Activated CD4-positive, CD25-positive, alpha-beta regulatory T cell (primary cell): ENCODE measurements at places on chromosomes 12 and 14.

DNA sequence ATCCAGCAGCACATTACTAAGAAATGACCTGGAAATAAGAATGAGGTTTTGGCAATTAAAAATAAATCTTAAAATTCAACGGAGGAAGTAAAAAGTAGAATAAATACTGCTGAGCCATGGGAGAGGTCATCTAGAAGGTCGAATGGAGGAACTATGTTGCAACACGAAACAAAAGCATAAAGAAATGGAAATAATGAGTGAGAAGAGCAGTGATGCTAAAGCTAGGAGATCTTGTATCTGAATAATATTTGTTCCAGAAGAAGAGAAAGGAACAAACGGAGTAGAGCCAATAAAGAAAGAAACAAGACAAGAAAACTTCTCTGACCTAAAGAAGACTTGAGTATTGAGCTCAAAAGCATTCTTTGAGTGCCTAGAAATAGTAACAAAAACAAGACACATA is 6.6 kb upstream of the KRT7 start:
- DNase-seq = no peak

- no peak for DNase-seq
These were observed 313.5 kb upstream of the RGS6 start for GRCh38 chr14:71618716-71619115.

DNA sequence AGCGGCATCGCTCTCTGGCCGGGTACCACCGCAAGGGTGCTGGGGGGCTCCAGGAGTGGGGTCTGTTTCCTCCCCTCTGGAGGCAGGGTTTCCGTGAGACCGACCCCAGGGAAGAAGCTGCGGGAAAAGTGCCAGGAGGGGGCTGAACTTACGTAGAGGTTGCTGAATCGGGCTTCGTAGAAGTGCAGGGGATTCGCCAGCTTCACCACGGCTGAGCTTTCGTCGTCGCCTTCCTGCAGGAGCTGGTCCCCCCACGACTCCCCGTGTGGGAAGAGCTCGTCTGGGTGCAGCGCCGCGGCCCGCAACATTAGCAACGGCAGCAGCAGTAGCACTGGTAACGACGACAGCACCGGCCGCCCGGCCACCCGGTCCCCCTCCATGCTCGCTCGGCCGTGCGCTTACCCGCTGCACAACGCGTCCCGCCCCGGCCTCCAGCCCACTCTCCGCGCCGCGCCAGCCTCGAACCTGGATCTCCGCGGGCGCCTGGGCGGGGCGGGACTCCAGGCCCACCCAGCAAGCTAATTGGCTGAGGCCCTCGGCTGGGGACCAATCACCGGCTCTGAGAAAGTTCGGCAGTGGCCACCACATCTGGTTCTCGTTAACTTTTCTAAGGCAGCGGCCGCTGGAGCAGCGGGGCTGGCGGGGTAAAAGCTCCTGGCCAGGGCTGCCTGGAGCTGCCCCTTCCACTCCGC is at the start of gene NID2:
Gene NID2, minus strand, starts transcription at position 445 of the 692 bp plus-strand sequence. Its CDS starts 65 bp downstream, at position 380.
- no peak for DNase-seq

GRCh38 chr12:130079279-130079678 is 83.0 kb upstream of the FZD10 start:
- no peak for DNase-seq

- DNase-seq = no peak
These were observed 28.3 kb downstream of the NGB start for GRCh38 chr14:77242752-77243151.

- DNase-seq = no peak
These were observed 16.7 kb downstream of the TMEM19 start for GRCh38 chr12:71702590-71702989.

GRCh38 chr12:56104815-56105608 is 653 bp downstream of the PA2G4 start:
- no peak for DNase-seq

DNA sequence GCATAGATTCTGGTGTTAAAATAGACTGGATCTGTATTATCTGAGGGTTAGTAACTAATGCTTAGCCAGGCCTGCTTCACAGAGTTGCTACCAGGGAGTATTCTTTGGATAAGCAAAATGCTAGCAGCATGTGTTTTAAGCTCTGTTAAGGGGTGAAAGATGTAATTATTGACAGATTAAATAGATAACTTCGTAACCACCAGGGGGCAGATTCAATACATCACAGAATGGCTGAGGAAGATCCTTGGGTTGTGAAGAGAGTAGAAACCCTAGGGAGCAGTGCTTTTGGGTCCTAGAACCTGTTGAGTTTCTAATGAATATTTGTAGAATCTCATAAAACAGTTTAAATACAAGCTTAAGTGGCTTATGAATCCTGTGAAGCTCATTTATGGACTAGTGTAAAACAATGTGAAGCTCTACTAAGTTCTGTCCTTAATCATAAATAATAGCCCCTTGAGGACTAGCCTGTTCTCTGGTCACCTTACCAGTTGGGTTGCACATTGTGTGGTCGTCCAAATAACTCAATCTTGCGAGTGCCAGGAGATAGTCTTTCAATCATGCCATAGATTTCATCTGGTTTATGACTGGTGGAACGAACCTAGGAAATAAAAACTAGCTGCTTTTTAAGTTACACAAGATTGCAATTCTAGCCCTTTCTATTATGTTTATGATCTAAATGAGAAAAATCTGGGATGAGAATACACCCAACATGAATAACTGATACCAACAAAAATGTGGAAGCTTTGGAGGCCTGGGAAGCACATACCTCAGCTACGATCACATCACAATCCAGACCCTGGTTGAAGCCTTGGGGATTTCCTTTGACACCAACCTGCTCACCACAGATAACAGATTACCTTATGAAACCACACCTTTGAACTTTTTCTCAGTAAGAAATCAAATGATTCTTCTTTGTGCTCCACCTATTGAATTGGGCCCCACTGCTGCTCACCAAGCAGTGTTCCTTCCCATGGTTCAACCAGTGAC is 12.3 kb downstream of the METTL3 start:
- no peak for DNase-seq

- no peak for DNase-seq
These were observed 83.4 kb downstream of the GAS2L3 start for GRCh38 chr12:100656856-100657255.

DNA sequence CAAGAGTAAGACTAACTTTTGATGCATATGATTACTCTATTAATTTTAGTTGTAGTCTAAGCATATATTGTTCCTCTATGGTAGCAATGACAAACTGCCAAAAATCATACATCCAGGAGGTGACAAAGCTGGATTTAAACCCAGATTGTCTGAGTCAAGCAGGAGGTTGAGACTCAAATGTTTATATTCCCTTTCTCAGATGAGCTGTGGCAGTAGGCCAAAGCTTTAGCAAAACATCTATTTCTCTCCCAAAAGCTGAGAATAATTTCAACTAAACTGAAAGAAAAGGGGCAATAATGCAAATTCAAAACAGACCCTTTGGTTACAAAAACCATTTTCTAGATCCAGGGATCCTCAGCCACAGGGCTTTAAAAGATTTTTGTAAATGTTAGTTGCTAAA is 173.6 kb downstream of the SEC23A start:
- DNase-seq = no peak

DNA sequence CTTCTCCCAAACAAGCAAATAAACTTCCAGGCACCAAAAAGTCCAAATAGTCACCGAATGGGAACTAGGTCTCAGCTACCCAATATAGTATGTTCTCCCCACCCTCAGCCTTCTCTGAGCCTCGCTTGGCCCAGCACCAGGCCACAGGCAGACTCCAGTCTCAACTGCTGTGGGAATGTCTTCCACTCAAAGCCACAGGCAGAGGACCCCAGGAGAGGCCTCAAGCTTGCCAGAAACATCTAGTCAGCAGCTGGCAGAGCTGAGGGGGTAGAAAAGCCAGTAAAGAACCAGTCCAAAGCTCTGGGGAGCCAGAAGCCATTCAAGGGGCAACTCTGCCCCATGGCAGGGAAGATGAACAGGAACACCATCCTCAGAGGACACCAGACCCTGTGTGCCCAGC is 41.8 kb downstream of the FMNL3 start:
- no peak for DNase-seq

DNA sequence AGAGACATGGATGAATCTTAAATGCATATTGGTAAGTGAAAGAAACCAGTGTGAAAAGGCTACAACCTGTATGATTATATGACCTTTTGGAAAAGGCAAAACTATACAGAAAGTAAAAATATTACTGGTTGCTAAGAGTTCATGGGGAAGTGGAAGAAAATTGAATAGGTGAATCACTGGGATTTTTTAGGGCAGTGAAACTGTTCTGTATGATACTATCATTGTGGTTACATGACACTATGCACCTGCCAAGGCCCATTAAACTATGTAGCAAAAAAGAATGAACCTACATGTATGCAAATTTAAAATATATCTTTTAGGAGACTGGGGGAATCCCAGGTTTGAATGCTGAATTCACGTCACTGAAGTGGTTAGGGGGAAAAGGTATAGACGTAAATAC is 12.6 kb upstream of the OR8S1 start:
- DNase-seq = no peak

- DNase-seq = no peak
These were observed 225.5 kb downstream of the EPS8 start for GRCh38 chr12:15563663-15564062.

DNA sequence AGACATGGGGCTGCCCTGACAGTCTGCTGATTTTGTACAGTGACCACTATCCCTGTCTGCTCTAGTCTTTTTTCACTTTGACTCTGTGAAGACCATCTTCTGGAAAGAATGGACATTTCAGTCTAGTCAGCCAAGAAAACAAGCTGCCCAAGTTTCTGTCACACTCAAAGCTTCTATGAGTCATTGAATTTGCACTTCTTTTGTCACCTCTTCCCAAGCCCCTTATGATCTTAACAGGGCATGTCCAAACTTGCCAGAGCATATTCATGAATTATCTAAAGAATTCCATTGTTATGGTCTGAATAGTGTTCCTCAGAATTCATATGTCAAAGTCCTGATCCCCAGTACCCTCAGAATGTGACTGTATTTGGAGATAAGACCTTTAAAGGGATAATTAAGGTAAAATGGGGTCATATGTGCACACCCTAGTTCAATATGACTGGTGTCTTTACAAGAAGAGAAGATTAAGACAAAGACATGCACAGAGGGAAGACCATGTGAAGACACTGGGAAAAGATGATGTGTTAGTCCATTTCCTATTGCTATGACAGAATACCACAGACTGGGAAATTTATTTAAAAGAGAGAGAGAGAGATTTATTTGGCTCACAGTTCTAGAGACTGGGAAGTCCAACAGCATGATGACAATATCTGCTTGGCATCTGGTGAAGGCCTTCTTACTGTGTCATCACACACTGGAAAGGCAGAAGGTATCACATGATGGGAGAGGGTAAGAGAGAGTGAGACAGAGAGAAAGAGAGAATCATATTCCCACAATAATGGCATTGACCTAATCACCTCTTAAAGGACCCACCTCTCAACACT is 242.6 kb downstream of the BTG1 start:
- no peak for DNase-seq
